Glutamatergic neuron (in vitro differentiated cells): ENCODE measurements at places on chromosomes 2 and 18. TPM values are rescaled to one million over a fixed set of nuclear protein-coding genes. Genes with fewer than 3 reads are reported as not detected.

GRCh38 chr18:22348521-22349316 lies 69.0 kb downstream of the CTAGE1 start:
- peaks cover 34% of the 10 kb centered on the region for H3K27me3 ChIP-seq
- peak overlapping the region; percentile 87 for H3K4me3 ChIP-seq
- DNase-seq: peak; percentile 38
- H3K4me1 ChIP-seq: peaks cover 6% of the 10 kb centered on the region
- no peaks in the 10 kb centered on the region for H3K36me3 ChIP-seq

The MOCOS gene
- 1.3 TPM for total RNA-seq

The ITGB6 gene
- total RNA-seq: not detected

- H3K27ac ChIP-seq: no peak overlapping the region
- peaks cover 4% of the 10 kb centered on the region for H3K4me1 ChIP-seq
- H3K4me3 ChIP-seq: no peak overlapping the region
- H3K36me3 ChIP-seq: no peaks in the 10 kb centered on the region
- no peak for DNase-seq
- peaks cover 4% of the 10 kb centered on the region for H3K27me3 ChIP-seq
Measured at GRCh38 chr2:70349921-70350685, 48.2 kb upstream of the FAM136A start.

- no peaks in the 10 kb centered on the region for H3K36me3 ChIP-seq
- H3K4me3 ChIP-seq: no peak overlapping the region
- peaks cover 2% of the 10 kb centered on the region for H3K4me1 ChIP-seq
- peaks cover 3% of the 10 kb centered on the region for H3K27me3 ChIP-seq
Measured at GRCh38 chr2:19786408-19787058, 115.2 kb downstream of the TTC32 start.

DNA sequence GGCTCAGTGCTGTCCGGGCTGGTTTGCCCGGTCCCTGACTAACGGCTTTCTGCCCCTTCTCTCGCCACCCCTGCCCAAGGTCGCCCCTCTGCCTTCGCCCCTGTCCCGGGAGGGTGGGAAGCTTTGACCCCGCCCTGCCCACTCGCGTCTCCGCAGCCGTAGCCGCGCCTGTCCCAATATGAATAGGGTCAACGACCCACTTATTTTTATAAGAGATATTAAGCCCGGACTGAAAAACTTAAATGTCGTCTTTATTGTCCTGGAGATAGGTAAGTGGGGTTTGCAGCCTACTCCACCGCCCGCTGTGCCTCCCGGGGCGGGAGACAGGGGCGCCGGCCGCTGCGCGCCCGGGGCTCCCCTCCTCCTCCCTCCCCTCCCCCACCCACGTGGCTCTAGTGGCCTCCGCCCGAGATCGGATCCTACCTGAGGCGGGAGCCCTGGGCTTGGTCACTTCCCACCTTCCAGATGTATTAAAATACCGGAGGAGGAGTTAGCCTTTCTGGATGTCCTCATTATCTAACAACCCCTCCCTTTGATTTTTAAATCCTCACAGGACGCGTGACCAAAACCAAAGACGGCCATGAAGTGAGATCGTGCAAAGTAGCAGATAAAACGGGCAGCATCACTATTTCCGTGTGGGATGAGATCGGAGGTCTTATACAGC lies 633 bp downstream of the NABP1 start:
- DNase-seq: peak; percentile 59
- H3K27ac ChIP-seq: peak overlapping the region; percentile 86
- peaks cover 8% of the 10 kb centered on the region for H3K4me1 ChIP-seq

The MBP gene
- 82.6 TPM for total RNA-seq

- no peaks in the 10 kb centered on the region for H3K27me3 ChIP-seq
- H3K36me3 ChIP-seq: no peaks in the 10 kb centered on the region
- H3K4me3 ChIP-seq: no peak overlapping the region
- no peak overlapping the region for H3K27ac ChIP-seq
- no peak for DNase-seq
Measured at GRCh38 chr2:113905886-113906285, 16.0 kb downstream of the ACTR3 start.

GRCh38 chr2:231524477-231525247 lies 5.6 kb downstream of the NMUR1 start:
- H3K27ac ChIP-seq: no peak overlapping the region
- peaks cover 10% of the 10 kb centered on the region for H3K27me3 ChIP-seq

GRCh38 chr2:150166313-150167051 lies 321.0 kb downstream of the RND3 start:
- no peak for DNase-seq
- no peak overlapping the region for H3K27ac ChIP-seq
- peaks cover 3% of the 10 kb centered on the region for H3K36me3 ChIP-seq
- no peak overlapping the region for H3K4me3 ChIP-seq
- peaks cover 3% of the 10 kb centered on the region for H3K4me1 ChIP-seq
- H3K27me3 ChIP-seq: no peaks in the 10 kb centered on the region

- H3K27ac ChIP-seq: no peak overlapping the region
- no peak for DNase-seq
- H3K4me3 ChIP-seq: no peak overlapping the region
- no peaks in the 10 kb centered on the region for H3K27me3 ChIP-seq
- no peaks in the 10 kb centered on the region for H3K36me3 ChIP-seq
Measured at GRCh38 chr2:18829251-18829902, 240.0 kb upstream of the NT5C1B start.

The FOSL2 gene
- 2.6 TPM for total RNA-seq

The FAP gene
- not detected for total RNA-seq

DNA sequence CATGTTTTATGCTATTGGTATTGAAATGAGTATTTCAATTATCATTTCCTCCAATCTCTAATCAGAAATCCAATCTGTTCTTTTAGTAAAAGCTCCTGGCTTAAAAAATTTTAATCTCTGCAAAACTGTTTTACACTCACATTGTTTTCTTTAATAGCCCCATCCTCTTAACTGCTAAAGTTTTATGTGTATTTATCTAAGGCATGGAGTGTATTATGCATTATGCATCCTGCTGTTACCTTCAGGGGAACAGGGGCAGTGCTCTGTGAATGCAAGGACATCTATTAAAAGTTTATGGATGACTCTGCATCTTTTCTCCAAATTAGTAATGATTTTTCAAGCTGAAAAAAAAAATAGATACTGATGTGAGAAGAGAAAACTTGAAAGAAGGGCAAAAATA lies 1261.6 kb upstream of the NXPH2 start:
- no peak for DNase-seq
- no peaks in the 10 kb centered on the region for H3K4me1 ChIP-seq
- no peak overlapping the region for H3K4me3 ChIP-seq

DNA sequence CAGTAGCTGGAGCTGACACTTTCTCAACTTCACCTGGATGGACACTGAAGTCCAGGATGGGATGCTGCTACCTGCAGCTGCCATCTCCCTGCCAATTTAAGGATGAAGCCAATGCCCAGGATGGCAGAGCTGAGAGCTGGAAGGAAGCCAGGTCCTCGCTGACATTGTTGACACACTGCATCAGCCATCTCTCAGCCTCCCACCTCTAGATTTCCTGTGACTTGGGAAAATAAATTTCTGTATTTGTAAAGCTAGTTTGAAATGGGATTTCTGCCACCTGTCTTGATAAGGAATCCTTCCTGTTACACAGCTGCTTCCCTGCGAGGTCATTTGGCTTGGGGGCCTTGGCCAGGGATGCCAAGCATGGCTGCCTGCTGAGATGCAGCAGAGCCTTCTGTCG lies 43.5 kb downstream of the KCTD1 start:
- no peak overlapping the region for H3K4me3 ChIP-seq
- peaks cover 4% of the 10 kb centered on the region for H3K27me3 ChIP-seq
- H3K36me3 ChIP-seq: no peaks in the 10 kb centered on the region

The IL1B gene
- not detected for total RNA-seq

The LYG2 gene
- not detected for total RNA-seq

The RBM44 gene
- 1.3 TPM for total RNA-seq

DNA sequence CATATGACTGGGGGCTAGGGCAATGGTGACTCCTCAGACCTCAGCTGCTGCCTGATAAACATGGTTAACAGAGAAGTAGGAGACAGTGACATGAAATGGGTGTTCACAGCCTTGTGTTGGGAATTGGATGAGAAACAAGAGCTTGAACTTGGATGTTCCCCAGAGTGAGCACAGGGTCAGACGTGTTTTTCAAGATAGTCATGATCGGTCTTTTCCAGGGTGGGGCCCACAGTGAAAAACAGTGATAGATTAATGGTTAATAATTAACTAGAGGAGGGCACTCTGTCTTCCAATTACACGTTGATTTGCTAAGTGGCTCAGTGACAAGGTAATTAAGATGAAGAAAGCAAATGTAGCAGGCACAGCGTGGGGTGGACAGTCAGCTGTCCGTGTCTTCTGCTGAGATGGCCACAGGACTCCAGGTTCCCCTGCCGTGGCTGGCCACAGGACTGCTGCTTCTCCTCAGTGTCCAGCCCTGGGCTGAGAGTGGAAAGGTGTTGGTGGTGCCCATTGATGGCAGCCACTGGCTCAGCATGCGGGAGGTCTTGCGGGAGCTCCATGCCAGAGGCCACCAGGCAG lies at the start of gene UGT1A3:
Gene UGT1A3 (plus strand): TSS at position 320 of the 579 bp plus-strand sequence. CDS start 85 bp downstream, at position 405.
- H3K27ac ChIP-seq: no peak within 1 kb of the TSS
- peaks cover 5% of the 10 kb centered on the region for H3K36me3 ChIP-seq
- no peaks in the 10 kb centered on the region for H3K27me3 ChIP-seq
- no peak for DNase-seq
- H3K4me1 ChIP-seq: no peaks in the 10 kb centered on the region

The MC5R gene
- total RNA-seq: not detected

GRCh38 chr2:181140414-181140813 lies 160.0 kb downstream of the UBE2E3 start:
- H3K4me1 ChIP-seq: no peaks in the 10 kb centered on the region
- H3K27me3 ChIP-seq: no peaks in the 10 kb centered on the region
- H3K4me3 ChIP-seq: no peak overlapping the region

DNA sequence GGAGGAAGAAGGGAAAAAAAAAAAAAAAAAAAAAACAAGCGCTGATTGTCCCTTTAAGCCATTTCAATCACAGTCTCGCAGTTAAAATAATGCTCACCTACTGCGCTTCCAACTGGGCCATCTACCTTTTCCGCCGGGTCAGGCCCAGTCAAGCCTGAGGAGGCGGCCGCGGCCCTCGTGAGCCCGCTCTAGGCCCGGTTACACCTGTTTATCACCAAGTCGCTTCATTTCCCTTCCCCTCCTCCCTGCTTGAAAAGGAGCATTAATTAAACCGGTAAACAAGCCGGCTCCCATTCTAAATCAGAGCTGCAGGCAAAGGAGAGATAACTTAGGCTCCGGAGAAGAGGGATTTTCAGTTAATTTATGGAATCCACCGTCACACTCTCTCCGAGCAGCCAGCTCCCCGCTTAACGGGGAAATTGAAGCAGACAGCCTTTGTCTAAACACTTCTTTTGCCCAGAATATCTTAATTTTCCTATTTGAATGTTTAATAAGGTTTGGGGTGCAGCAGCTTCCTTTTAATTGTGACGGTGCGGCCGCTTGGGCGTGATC lies 140.1 kb upstream of the SIX3 start:
- no peak overlapping the region for H3K4me3 ChIP-seq
- no peak for DNase-seq
- peaks cover 6% of the 10 kb centered on the region for H3K4me1 ChIP-seq
- peaks cover 18% of the 10 kb centered on the region for H3K27me3 ChIP-seq

DNA sequence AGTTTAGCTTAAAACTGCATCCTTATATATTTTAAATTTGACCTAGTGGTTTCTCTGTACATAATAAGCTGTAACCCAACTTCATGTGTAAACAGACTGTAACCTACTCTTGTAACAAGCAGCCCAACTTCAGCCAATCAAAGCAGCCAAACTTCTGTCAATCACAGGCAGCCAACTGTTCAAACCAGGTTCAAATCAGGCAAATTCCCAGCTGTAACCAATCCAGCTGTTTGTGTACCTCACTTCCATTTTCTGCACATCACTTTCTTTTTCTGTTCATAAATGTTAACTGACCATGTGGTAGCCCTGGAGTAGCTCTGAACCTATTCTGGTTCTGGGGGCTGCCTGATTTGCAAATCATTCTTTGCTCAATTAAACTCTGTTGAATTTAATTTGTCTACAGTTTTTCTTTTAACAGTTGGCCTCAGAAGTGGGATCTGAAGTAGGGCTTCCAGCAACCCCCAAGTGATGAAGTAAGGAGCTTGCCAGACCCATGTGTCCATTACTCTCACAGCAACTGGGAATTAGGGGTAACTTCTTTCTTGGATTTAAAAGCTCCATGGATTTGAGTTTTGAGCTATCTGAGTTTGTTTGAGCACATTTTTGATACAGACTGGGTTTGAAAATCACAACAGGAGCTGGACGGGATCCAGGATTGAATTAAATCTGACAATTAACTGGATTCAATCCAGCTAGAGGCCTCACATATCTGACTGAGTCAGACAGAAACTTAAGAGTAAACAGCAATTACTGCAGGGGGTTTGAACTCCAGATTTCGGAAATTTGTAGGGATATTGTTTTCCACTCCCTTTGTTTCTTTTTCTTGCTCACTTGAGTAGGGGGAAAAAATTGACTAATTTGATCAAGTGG lies 1569.7 kb upstream of the SLC39A10 start:
- no peaks in the 10 kb centered on the region for H3K27me3 ChIP-seq
- peaks cover 7% of the 10 kb centered on the region for H3K36me3 ChIP-seq
- H3K27ac ChIP-seq: no peak overlapping the region

DNA sequence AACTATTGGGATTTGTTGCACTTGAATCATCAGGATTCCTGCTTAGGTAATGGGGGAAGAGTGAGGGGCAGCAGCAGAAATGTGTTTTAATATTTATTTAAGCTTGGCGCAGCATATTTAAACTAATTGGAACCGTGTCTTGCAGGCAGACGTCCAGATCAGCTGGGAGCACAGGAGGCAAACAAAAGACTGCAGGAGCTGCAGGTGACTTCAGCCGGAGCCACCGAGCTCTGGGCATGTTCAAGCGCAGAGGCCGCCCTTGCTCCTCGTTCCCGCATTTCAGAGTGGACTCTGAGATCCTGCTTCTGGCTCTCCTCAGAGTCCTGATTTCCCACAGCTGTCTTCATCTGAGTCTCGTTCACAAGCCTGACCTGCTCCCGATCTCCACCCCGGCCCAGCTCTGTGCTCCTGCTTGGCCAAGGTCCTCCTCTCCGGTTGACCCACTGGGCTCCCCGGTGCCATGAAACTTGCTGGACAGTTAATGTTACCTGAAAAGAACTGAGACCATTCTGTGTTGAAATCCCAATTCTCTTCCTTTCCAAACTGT lies 475.5 kb downstream of the SOX11 start:
- H3K4me1 ChIP-seq: peaks cover 9% of the 10 kb centered on the region
- no peaks in the 10 kb centered on the region for H3K27me3 ChIP-seq
- H3K4me3 ChIP-seq: no peak overlapping the region
- H3K36me3 ChIP-seq: no peaks in the 10 kb centered on the region
- H3K27ac ChIP-seq: no peak overlapping the region

- no peak overlapping the region for H3K27ac ChIP-seq
- no peak for DNase-seq
- no peaks in the 10 kb centered on the region for H3K27me3 ChIP-seq
- H3K4me1 ChIP-seq: no peaks in the 10 kb centered on the region
- no peak overlapping the region for H3K4me3 ChIP-seq
- H3K36me3 ChIP-seq: peaks cover 16% of the 10 kb centered on the region
Measured at GRCh38 chr2:237244178-237244577, 158.5 kb downstream of the COPS8 start.

The CRYGD gene
- total RNA-seq: 0.76 TPM

The CYTIP gene
- total RNA-seq: not detected

The KCNIP3 gene
- total RNA-seq: 7.3 TPM
